ENCODE measurements at places on chromosomes 11 and 22.

DNA sequence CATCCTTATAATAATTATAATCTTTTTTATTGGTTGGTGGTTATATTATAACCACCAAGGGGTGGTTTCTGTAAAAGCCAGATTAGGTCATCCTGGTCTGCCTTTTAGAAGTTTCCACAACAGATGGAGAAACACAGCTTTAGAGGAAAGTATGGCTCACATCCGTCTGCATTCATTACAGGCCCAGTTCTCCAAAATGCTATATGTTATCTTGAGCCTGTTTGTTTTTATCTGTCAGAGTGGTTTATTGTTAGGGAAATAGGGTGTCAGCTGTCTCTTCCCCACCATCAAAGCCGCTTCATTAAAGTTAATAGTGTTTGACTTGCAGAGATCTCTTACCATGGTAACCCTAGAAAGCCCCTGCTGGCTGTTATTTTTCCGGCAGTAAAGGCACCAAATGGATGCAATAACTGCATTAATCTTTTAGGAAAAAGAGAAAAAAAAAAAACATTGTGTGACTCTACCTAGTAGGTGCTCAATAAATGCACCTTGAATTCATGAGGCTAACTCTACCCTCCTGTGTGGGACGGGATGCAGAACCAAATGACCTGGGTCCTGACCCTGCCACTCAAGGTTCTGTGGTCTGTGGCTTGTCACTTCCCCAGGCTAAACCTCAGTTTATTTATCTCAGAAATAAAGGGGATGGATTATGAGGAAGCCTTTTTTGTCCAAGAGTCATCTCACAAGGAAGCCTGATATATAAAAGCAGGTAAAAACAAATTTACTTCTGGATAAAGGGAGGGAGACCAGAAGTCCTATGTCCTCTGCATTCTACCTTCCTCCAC is 118.3 kb downstream of the WT1 start:
- no peak for DNase-seq

DNA sequence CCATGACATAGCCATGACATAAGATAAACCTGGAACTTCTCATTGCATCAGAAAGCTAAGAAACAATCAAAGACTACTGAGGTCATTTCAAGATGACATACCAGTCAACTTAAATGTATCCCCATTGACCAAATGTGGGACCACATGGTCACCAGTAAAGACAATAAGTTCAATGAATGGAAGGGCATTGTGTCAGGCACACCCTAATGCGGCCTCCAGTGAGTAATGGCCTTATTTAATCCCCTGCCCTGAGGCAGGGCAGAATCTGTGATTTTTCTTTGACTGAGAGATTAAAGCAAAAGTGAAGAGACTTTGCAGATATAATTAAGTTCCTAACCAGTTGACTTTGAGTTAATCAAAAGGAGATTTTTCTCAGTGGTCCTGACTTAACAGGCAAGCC is 17.3 kb upstream of the SYT8 start:
- DNase-seq, result no peak

- DNase-seq, result no peak
Measured at GRCh38 chr11:2400762-2401435, 349 bp downstream of the TSSC4 start.

- DNase-seq, result peak; percentile 61
Measured at GRCh38 chr11:130037058-130037457, 32.6 kb upstream of the APLP2 start.

DNA sequence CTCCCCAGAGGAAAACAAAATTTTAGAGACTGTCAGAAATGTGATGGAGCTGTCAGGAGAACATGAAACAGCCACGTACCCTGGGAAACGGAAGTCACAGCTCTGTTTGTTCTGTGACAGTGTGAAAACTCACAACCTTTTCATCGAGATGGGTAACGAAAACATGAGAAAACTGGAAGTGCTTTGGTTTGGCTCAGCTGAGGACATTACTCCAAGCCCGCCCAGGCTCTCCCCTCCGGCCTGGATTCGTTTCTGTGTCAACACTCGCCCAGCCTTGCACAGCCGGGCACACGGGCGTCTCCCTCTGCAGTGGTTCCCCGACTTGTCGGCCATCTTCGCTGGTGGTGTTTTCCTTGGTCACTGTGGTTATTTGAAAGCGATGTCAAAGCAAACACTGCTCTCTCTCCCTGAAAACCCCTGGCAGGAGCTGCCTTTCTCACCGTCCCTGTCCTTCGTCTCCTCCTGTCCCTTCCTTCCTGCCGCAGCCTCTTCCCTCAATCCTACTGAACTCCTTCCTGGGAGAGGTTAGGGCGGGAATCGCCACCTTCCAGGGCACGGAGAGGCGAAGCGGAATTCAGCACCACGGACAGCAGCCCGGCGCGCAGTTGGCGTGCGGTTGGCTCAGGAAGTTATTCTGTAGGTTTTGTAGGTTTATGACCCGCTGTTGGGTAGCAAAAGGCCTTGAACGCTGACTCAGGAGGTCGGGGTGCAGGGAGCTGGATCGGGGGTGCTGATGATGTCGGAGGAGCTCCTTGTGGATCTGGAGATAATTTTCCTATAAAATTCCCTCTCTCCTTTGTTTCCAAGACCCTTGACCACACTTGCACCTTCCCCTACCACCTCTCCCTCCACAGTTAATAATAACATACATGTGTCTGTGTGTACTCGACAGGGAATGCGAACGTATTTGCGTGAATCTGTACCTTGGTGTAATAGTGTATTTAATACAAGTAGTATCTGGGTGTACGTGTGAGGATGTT is 13.1 kb upstream of the RPS19BP1 start:
- DNase-seq, result peak; percentile 69

DNA sequence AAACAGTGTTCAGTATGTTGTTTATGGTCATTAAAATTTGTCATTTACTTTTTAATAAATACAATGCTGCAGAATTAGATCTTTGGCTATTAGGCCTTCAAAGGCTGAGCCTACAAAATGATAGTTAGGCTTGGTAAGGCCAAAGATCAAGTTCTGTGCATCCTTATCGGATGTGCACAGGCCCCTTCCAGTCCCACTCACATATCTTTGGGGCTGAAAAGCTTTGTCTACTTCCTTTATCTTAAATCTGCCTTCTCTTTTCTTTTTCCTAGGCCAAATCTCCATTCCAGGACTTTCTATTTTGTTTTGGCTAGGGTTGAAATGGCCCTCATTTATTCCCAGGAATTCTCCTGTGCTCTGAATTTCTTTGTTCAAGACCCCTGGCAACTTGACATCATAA is 3.4 kb upstream of the GLB1L2 start:
- DNase-seq, result no peak

GRCh38 chr11:117752721-117753237 is 44.2 kb downstream of the DSCAML1 start:
- DNase-seq, result no peak

DNA sequence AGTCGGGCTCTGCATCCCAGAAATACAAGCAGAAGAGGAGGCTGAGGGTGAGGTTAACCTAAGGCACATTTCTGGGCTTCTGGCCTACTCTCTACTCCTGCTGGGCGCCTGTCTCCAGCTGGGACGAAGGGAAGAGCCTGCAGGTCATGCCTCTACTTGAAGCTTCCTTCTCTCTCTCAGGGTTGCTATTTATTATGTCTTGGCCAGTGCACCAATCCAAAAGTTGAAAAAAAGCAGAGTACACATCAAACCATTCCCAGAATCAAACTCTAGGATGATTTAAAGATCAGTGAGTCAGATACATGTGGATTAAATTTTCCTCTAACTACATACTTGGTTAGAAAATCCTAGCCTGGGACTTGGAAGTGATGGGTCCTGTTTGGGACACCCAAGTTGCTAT is 60.2 kb upstream of the CDON start:
- DNase-seq, result no peak

GRCh38 chr11:97202613-97203292 is 812.9 kb downstream of the JRKL start:
- DNase-seq, result no peak

GRCh38 chr22:44930711-44931035 is 79.1 kb downstream of the PHF21B start:
- DNase-seq, result no peak

DNA sequence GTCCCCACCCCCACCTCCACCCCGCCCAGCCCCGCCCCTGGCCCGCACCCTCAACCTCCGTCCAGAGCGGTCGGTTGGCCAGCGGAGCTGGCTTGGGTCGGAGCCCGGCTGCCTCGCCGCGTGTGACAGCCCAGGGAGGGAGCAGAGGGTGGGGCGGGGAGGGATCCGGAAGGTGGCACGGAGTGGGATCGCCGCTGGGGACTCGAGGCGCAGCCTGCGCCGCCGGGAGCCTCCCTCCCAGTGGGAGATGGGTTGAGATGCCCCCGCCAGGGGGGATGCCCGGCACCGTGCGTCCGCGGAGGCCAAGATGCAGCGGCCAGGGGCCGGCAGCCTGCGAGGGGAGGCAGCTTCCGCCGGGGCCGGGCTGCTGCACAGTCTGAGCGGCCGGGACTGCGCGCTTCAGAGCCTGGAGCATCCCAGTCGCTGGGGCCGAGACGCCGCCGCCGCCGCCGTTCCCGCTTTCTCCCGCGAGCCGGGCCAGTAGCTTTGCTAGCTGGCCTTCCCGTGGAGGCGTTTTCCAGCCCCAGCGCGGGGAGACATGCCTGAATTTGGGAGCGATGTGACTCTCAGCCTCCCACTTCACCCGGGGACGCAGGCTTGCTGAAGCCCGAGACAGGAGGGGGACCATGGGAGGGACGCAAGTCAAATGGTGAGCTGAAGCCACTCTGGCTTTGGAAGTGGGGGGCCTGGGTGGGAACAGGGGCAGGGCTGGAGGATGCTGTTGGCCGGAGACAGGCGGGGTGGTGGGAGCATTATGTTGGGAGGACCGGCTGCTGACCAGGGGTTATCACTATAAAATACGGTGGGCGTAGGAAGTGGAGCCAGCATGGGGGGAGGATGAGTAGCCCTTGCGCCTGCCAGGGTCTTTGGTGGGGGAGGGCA is 40.2 kb downstream of the DIXDC1 start:
- DNase-seq, result no peak

- no peak for DNase-seq
Measured at GRCh38 chr11:16505481-16505880, 149.1 kb upstream of the SOX6 start.

DNA sequence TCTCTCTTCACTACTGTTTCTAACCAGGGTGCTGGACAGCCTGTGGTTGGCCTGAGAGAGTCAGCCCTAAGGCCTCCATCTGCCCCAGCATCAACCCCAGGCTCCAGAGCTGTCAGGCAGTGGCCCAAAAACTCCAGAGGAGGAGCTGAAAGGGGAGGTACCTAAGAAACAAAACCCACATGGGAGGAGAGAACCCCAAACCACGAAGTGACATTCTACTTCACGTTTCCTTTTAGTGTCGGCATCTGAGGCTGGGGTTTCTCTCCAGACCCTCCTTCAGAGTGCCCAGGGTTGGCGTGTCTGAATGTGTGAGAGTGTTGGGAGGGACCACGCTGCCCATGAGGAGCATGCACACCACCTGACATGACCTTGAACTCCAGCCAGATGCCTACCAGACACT is 69.8 kb upstream of the NNMT start:
- no peak for DNase-seq

DNA sequence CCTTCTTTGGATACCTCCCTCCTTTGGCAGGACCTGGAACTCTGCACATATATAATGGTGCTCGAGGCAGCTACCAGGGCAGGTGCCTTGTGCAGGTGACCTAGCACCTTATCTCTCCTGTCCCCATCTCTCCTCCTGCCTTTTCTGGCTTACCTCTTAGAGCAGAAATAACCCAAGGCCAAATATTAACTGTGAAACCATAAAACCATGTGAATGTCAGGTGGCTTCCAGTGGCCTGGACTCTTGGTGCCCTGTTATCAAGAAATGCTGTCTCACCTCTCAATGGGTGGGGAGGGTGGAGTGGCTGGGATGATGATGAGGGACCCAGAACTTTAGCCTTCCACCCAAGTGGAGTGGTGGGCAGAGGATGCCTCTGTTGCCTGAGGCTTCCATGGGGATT is 42.9 kb downstream of the YWHAH start:
- no peak for DNase-seq

DNA sequence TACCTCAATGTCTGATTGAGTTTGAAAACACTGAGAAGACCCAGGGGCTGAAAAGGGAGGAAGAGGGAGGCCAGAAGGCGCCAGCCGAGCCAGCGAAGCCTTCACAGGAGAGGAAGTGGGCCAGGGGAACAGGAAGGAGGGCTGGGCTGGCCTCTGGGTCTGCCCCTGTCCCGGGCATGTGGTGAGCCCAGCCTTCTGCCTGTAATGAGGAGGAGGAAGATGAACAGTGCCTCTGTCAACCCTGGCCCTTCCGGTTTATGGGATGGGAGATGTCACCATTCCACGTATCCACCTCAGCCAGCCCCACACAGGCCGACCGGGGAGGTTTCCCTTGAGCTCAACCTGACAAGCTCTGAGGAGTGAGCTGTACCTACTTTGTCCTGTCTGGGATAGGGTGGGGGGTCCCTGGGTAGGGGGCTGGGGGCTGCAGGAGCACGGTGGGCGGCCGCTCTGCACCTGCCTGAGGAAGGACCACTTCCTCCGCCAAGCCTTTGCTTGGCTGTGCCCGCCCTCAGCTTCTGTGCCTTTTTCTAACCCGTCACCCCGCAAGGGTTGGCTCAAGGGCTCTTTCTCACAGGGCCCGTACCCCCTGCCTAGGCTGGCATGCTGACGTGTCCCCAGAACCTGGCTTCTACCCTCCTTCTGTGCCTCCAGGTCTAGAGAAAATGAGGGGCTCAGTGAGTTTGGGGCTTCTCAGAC is 2.0 kb downstream of the PARVG start:
- no peak for DNase-seq

DNA sequence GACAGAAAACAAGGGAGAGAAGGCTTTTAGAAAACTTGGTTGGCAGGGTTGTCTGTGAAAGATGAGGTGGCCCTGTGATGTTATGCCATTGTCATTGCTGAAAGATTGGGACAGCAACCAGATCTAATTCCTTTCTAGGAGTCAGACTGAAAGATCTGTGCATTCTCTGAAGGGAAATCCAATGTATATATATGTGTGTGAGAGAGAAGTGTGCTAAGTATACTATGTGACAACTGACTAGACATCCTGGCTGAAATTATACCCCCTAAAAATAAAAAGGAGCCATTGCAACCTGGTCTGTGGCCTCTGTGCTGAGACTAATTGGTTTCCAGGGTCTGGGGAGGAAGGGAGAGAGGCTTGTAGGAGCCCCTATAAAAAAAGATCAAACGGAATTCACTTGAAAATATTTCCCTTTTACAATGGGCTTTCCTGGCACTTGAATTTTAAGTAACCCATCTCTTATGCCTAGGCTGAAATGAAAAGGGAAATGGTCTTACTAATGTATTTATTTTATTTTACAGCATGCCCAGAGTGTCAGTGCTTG is 1.2 kb upstream of the MPPED2 start:
- no peak for DNase-seq

DNA sequence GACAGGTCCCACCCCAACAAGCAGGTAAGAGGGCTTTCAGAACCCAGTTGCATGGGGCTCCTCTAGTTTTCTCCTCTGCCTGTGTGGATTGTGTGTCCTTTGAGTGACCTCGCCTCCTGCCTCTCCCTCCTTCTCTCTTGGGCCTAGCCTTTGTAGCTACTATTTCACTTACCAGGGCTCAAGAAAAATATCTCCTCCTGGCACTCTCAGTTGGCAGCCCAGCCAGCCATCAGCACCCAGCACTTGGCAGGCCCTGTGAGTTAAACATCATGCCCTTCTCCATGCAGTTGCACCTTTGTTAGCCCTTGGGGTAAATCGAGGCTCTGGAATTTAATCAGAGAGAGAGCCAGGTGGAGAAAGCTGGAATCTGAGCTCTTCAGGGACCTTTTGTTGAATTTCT is 35.4 kb upstream of the SORL1-AS1 start:
- no peak for DNase-seq
